ENCODE measurements at places on chromosomes 3 and 15.

- no peak for DNase-seq
These were observed 127.4 kb downstream of the B3GALNT1 start for GRCh38 chr3:160977773-160978172.

DNA sequence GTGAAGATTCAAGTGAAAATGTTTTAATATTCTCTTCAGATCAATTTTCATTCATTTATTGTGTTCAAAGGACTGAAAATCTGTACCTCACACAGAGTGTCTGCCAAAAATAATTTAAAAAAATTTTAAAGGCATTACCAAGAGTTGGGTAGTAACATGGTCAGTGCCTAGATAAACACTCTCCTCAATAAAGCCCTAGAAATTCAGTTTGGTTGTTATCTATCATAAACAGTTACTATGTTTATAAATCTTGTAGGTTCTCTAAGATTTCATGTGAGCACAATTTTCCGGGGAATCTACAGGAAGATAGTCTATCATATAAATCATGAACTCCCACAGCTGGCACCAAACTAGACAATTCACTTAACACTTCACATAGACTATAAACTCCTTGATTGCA, 128.6 kb downstream of the GSK3B start:
- no peak for DNase-seq

DNA sequence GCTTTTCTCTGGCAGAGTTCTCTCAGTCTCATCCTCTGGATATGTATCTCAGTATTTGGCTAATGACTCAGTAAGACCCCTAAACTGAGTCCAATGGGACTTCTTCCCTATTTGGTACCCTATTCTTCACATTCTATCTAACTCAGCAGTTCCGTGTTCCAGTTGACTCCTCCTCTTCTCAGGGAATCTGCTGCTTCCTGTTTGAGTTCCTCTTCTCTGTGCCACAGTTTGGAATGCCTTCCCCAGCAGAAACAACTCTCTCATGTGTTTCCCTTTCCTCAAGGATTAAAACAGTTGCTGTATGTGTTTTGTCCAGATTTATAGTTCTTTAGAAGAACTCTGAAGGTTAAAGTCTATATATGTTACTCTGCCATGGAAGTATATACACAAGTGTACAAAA, 344.0 kb upstream of the RARB start:
- DNase-seq = no peak

- DNase-seq = no peak
These were observed 41.9 kb downstream of the SLC6A20 start for GRCh38 chr3:45754461-45754860.

GRCh38 chr3:181302960-181303359, 313.4 kb upstream of the DNAJC19 start:
- no peak for DNase-seq

GRCh38 chr3:123161167-123161566, 40.6 kb upstream of the SEC22A start:
- DNase-seq = no peak

GRCh38 chr3:153617463-153617862, 455.4 kb downstream of the RAP2B start:
- DNase-seq = no peak

- DNase-seq = no peak
These were observed 37.4 kb downstream of the ARIH1 start for GRCh38 chr15:72511536-72511935.

- no peak for DNase-seq
These were observed 54.4 kb downstream of the EIF3J start for GRCh38 chr15:44591326-44591725.

- peak; percentile 48 for DNase-seq
These were observed 93.0 kb upstream of the LPP start for GRCh38 chr3:188060840-188061544.

DNA sequence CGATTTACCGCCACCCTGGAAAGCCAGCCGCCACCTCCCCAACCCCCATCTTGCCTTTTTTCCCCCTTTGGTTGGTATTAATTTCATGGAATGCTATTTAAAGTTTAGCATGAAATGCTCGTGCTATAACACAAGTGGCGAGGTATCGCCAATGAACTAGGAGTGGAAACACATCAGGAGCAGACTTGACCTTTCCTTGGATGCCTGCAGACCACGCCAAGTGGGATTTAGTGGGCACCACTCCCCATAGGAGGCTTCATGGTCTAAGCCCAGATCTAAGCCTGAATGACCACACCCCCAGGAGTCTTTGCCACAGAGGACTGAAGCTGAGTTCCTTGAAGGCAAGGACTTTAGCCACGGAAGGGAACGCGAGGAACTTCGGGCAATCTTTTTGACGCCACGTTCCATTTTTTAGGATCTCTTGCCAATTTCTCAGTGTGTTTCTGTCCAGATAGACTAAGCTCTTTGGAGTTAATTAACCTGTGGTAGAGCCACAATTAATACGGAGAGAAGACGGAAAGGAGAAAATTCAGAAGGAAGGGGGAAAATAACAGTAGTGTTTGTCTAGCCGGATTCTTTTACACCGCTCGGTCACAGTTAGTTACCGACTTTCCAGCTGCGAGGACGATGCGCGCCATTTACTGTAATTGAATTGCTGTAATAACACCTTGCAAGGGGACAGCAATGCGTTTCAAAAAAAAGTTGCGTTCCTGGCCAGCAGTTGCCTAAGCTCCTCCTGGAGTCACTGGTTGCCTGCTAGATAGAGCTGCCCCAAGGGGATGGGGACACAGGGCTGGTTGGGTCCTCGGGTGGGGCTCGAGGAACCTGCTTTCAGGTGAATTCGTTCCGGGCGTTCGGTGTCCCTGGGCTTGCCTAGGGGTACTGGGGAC, 37.1 kb downstream of the NR2F2 start:
- no peak for DNase-seq

- no peak for DNase-seq
These were observed 178.9 kb downstream of the IL5RA start for GRCh38 chr3:2931265-2931664.

- no peak for DNase-seq
These were observed 159.1 kb upstream of the PDZRN3 start for GRCh38 chr3:73783811-73784210.

- no peak for DNase-seq
These were observed 93.2 kb downstream of the UACA start for GRCh38 chr15:70669966-70670658.

- DNase-seq = no peak
These were observed 37.5 kb upstream of the MFGE8 start for GRCh38 chr15:88950600-88951160.

DNA sequence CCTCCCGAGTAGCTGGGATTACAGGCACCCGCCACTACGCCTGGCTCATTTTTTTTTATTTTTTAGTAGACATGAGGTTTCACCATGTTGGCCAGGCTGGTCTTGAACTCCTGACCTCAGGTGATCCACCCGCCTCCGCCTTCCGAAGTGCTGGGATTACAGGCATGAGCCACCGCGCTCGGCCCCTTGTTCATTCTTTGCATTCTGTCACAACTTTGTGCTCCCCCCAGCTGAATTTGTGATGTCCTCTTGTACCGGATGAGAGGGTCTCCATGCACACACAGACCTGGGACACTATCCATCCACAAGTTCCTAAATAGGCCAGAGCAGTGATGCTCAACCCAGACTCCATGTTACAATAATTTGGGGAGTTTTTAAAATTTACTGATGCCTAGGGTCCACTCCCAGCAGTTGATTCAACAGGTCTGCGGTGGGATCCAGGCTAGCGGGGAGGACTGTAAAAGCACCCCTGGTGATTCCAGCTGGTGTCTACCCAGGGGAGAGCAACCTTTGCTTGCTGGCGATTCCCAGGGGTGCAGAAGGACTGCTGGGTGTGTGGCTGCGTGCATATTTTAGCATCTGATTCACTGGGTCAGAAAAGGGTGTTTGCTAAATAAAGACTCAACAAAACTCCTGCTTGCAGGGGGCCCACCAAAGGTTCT, 1.0 kb downstream of the RASSF1 start:
- DNase-seq = no peak

DNA sequence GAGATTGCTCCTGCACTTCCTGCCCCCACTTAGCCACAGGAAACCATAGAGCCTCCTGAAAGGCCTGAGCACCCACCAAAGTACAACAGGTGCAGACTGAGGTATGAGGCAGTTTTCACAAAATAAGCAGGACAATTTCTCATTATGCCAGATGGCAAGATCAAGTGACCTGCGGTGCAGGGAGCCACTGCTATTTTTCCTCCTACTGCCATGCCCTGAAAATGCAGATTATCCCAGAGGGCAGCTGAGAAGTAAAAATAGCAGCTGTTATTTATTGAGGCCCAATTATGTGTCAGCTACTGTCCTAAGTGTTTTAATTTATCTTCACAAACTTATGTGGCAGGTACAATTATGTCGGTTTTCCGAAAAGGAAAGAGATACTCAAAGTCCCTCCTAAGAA, 209.5 kb upstream of the ST8SIA2 start:
- no peak for DNase-seq

GRCh38 chr15:98744506-98744905, 96.2 kb downstream of the IGF1R start:
- DNase-seq = no peak

- DNase-seq = no peak
These were observed 107.2 kb downstream of the NSMCE3 start for GRCh38 chr15:29162411-29162810.

DNA sequence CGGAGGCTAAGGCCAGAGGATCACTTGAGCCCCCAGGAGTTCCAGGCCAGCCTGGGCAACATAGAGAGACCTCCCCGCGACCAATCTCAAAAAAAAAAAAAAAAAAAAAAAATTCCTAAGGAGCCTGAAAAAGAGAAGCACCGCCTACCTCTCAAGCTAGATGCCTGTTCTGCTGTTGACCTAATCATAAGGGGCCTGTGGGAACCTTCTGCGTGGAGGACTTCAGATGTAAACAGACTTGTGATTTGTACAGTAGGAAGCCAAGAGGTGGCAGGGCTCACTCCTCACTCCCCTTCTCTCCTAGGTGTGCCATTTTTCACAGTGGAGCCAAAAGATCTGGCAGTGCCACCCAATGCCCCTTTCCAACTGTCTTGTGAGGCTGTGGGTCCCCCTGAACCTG, 3.2 kb downstream of the TYRO3 start:
- DNase-seq = no peak

DNA sequence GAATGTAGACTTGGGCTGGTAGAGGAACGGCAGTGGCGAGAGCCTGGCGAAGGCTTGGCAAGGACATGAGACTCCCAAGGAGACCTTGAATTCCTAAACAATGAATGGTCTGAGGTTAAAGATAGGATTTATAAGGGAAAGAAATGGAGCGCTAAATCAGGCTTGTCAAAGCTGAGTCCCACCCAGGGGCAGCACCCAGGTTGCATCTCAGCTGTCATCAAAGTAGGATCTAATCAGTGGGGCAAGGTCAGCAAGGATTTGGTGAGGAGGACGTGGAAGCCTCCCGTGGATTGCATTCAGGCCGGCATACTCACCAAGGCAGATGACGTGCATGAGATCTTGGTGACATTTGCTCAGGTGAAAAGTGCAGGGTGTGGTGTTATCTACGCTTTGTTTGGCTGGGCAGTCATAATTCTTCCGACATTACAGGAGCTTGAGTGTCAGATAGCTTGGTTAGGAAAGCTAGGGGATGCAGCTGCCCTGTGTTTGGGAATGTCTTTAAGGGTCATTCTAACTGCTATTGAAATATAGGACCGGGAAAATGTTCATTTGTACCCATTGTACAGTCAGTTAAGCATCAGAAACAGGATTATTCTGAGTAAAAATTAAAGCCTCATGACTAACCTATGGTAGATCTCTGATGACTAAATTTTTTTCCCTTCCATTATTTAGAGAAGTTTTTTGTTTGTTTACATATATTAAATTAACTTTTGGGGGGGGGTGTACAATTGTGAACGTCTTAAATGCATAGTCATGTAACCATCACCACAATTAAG, 99.4 kb upstream of the TSC22D2 start:
- no peak for DNase-seq

DNA sequence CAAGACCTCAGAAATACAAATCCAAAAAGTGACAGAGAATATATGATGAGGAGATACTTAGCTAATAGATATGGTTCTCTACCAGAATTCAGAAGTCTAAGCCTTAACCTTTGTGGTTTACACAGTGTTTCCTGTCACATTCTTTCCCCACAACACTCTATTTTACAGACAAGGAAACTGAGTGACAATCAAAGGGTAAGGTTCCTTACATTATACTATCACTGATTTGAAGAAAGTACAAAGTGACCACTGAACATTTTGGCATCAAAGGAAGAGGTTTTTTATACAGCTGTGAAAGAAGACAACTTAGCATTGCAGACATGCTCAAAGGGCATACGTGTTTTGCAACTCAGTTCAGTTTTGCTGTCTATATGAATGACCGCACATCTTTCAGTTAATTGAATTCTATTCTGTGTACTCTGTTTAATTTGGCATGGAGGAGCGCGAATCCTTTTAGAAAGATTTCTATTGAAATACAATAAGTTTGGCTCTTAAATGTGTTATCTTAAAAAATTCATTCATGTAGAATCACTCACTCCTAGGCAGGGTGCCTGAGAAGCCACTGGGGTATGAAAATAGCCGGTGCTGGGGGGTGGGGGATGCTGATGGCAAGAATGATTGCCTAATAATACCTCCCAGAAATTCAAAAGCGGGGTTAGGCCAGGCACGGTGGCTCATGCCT, 66.5 kb upstream of the SKOR1 start:
- DNase-seq = no peak

DNA sequence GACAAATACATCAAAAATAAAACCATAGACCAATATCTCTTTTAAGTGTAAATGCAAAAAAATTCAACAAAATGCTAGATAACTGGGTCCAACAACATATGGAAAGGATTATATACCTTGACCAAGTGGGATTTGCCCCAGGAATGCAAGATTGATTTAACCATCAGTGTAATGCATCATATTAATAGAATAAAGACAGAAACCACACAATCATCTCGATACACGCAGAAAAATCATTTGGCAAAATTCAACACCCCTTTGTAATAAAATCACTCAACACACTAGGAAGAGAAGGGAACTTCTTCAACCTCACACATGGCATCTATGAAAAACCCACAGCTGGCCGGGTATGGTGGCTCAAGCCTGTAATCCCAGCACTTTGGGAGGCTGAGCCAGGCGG, 19.5 kb downstream of the GREM1 start:
- no peak for DNase-seq

GRCh38 chr3:151501171-151501922, 40.5 kb upstream of the IGSF10 start:
- no peak for DNase-seq

DNA sequence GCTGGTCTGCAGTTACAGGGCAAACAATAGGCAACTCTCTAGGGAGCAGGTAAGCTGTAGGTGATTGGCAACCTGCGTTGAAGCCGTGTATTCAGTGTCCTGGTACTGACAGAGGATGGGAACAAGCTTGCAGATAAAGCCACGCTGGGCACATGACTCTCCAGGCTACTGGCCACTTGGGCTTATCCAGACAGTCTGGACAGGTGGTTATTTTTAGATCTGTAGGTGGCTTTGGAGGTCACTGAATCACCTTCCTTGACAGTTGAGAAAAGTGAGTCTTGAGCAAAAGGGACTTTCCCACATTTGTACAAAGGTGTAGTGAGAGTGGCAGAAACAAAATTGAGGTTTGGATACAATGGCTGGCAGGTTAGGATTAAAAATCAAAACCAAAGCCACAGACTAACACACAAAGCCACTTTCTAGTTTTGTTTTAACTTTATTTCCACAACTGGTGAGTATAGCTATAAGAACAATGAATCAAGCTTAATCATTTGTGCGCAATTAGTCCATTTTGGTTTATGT, 22.3 kb upstream of the IL1RAP start:
- DNase-seq = no peak
